ENCODE measurements at places on chromosomes 1 and 21.

- DNase-seq = no peak
These were observed 299.1 kb upstream of the PROX1 start for GRCh38 chr1:213688655-213689054.

DNA sequence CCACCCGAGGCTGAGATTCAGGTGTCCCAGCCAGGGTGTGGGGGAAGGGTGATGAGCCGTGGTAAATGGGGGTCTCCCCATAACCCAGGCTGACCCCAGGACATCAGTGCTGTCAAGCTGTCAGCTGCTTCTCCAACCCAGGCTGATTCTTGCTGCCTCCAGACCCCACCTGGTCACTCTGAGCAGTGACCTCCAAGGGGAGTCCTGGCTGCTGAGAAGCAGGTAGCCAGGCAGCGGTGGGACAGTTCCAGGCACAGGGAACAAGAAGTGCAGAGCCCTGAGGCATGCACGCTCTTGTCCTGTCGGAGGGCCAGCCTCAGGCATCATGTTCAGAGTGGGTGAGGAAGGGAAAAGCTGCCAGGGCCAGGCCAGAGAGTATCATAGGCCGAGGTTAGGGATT, 1.1 kb downstream of the ESPN start:
- DNase-seq = no peak

GRCh38 chr1:114108751-114109255, 44.9 kb downstream of the SYT6 start:
- no peak for DNase-seq

GRCh38 chr1:96002969-96003964, 718.3 kb upstream of the PTBP2 start:
- no peak for DNase-seq

GRCh38 chr1:95176861-95177260, 57.1 kb upstream of the RWDD3 start:
- no peak for DNase-seq

DNA sequence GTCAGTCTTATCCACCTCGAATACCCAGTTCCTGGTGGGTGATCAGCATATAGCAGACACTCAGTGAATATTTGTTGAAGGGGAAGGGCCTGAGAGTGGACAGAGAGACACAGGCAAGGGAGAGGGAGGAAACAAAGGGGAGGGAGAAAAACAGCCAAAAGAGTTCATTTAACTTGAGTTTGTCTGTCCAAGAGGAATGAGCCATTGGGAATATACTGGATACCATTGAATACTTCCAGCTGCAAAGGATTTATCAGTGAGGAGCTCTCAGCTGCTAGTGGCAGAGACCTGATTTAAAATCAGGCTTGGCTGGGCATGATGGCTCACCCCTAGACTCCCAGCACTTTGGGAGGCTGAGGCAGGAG, 11.5 kb upstream of the BGLAP start:
- DNase-seq = no peak

GRCh38 chr1:40703316-40703715, 11.8 kb downstream of the NFYC start:
- DNase-seq = no peak

GRCh38 chr1:195704028-195704427, 904.2 kb downstream of the KCNT2 start:
- no peak for DNase-seq

DNA sequence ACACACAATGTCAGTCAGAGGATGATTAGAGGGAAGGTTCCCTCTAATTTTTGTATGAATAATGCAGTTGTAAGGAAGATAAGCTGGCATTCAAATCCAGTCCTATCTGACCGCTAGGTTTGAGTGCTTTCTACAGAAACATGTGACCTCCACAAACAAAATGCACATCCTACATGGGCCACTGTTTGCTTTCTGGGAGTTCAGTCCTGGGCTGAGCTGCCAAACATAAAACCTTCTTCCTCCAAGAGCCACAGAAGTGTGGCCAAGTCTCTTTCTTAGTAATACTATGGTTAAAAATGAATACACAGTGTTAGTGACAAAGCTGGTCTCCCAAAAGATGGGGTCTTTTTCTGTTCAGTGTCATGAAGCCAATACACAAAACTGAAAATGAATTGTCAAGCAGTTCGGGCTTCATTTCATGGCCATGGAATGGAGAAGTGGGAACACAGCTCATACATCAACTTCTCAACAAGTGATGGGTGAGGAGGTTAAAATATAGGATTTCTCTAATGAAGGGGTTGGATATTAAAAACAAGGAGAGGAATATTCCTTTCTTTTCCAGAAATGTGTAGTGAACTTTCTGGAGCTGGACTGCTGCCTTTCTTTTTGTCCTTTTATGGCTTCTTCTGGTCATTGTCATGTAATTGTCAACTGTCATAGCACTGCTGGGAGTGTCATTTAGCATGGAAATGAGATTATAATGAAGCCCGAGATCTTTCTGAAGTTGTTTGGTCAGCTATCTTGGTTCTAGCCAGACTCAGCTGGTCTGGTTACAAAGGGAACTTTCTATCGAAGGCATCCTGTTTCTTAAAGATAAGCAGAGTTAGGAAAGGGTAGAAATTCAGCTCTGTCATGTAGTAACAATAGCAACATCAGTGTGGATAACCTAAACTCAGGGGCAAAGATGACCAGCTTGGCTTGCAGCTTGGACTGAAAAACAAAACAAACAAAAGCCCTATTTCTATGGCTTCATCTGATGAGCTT, 135.1 kb downstream of the CHD1L start:
- no peak for DNase-seq

- DNase-seq = no peak
These were observed 10.9 kb upstream of the HIPK1 start for GRCh38 chr1:113918243-113918642.

GRCh38 chr1:70072231-70072751, 133.1 kb downstream of the LRRC40 start:
- DNase-seq = no peak

GRCh38 chr1:57839067-57839466, 415.2 kb upstream of the DAB1 start:
- DNase-seq = no peak

GRCh38 chr21:25536752-25537151, 70.5 kb downstream of the MRPL39 start:
- DNase-seq = no peak

GRCh38 chr1:31788825-31789256, 24.7 kb upstream of the ADGRB2 start:
- no peak for DNase-seq

- DNase-seq = no peak
These were observed 14.4 kb downstream of the RALGPS2 start for GRCh38 chr1:178739285-178740045.

DNA sequence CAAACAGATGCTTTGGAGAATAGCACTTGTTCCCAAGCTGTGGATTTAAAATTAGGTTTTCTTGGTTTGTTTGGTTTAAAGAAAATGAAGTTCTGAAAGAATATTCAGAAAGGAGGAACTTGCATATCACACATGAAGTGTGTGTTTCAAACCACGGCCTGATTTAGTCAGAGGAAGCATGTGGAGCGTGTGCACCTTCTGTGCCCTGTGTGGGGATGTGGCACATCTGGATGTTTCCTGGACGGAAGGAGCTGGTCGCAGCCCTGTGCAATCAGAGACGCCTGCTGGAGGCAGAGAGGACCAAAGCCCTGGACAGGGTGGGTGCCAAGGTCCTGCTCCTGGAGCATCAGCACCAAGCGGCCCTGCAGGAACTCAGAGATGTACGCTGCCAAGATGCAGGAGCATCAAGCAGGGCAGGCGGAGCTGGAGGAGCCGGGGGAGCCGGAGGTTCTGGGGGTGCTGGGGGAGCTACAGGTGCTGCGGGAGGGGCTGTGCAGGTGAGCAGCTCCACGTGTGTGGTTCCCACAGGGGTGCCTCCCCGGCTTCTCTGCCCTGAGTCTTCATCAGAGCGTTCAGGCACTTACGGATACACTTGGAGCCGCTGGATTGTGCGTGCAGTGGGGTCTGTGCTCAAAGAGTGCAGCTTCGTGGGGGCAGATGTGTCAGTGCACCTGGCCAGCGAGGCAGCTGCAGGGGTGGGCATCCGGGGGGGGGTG, 45.7 kb downstream of the PCNT start:
- no peak for DNase-seq

GRCh38 chr1:19465123-19465522, 20.2 kb downstream of the CAPZB start:
- no peak for DNase-seq

DNA sequence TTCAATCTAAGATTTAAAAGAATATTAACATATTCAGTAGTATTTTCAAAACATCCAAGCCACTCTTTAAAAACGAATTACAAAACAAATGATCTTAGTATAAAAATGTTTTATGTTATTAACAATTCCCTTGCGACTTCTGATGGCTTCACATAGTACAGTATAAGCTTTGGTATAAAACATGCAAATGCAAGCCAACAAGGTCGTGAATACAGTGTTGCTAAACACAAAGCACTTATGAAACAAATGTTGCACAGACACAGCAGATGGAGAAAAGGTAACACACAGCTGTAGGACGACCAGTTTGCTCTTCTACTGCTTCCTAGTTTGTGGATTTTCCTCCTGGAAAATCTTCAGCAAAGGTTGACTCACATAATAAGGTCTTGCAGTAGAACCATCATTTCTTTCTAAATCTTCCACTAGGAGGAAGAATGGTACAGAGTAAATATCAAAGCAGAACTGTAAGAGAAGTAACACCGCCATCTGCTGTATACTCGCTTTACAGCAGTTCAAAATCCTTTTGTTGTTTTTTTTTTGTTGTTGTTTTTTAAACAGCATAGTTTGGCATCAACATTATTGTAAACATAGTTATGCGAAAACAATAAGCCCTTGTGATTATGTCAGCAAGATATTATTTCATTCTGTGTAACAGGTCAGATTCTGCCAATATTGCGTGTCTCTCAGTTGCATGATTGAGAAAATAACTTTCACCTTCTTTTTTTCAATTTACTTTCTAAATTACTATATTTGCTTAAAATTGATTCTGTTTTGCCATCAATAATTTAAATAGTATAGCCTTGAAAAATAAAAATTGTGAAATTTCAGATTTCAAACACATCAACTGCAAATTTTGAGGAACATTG, 69.5 kb downstream of the LHX8 start:
- no peak for DNase-seq

DNA sequence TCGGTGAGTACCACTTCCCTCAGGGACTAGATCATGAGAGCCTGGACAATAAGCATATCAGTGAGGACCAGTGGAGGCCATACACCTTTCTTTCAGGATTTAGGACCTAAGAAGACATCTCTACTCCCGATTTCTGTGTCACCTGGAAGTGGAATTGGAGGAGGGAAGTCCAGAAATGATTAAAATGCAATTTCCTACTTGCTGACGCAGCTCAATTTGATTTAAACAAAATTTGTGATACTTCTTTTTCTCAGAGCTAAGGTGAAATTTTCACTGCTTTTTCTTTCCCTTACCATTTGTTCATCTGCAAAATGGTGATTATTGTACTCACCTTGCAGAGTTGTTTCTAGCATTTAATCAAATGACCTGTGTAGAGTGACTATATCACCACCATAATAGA, 38.8 kb upstream of the BTG3 start:
- DNase-seq = no peak

- no peak for DNase-seq
These were observed 38.2 kb downstream of the PRKCZ start for GRCh38 chr1:2088458-2088857.

- DNase-seq = no peak
These were observed 1.6 kb downstream of the S100A16 start for GRCh38 chr1:153611356-153611755.

DNA sequence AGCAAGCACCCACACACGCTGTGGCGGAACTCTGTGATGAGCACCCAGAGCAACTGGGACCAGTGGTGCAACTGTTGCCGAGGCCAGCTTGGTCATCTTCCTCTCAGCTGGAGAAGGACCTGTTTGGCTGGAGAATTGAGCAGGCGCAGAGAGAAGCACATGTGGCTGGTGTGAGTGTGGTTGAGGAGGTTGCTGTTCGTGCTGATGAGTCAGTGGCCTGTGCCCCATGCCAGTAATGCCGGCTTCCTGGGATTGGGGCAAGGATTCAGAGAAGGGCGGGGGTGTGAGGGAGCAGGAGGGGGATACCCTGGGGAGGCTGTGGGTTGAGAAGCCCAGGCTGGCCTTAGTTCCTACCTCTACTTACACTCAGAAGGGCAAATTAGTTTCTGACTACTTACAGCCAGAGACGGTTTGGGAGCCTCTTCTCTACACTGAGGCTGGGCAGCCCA, 57.5 kb upstream of the EPS8L3 start:
- no peak for DNase-seq

GRCh38 chr1:7298749-7299151, 472.3 kb upstream of the VAMP3 start:
- DNase-seq = no peak

DNA sequence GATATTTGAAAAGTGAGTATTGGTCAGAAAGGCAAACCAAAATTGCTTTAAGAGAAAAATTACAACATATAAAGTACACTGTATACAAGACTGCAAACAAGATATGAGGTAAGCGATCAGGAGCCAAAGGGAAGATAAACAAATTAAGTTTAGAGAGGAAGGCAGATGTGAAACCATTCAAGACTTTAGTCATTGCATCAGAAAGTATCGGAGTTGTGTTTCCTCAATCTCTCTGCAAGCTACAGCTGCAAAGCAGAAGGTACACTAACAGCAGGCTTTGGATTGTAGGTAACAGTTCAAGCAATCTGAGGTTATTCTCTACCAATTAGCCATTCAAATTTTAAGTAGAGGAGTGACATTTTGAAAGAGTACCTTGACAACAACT, 21.3 kb upstream of the TLCD4 start:
- DNase-seq = no peak

GRCh38 chr1:14620941-14621340, 22.5 kb downstream of the KAZN start:
- DNase-seq = no peak

DNA sequence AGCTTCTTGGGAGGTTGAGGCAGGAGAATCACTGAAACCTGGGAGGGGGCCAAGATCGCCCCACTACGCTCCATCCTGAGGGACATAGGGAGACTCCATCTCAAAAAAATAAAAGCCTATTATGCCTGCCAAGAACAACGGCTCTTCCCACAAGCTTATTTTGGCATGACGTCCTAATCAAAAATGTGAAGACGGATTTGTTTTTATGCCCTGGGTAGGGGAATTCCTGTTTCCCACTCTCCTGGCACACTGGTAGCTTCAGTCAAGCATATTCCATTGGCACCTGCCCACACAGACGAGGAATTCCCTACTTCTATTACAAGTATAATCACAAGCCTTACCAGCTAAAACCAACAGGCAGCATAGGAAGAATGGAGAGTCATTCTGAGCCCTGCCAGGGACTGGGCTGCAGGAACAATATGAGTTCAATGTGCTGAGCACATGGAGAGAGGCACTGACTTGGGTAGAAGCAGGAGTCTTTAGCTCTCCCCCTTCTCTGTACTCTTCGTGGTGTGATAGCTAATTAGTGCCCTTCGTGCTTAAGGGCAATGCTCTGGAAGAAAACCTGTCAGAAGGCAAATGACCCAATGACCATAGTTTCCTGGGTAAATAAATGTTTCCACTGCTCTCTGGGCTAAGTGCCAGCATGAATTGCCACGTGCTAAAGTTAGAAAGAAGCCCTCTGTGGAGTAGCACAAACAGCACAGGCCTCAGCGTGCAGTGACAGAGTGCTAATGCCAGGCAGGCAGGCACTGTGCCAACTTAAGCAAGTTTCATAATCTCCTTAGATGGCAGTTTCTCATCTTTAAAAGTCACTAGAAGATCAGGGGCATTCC, 16.8 kb downstream of the TNFSF4 start:
- no peak for DNase-seq

GRCh38 chr1:150106341-150106740, 38.8 kb downstream of the VPS45 start:
- DNase-seq = no peak

Data from activated naive CD8-positive, alpha-beta T cell treated with anti-CD3 and anti-CD28 coated beads, Interleukin-2, amount 10 ng/mL, durations not matched to agents 7 days and 5 days (primary cell).